ENCODE measurements at places on chromosomes 4 and X. TPM values are rescaled to one million over a fixed set of nuclear protein-coding genes. Genes with fewer than 3 reads are reported as not detected.

DNA sequence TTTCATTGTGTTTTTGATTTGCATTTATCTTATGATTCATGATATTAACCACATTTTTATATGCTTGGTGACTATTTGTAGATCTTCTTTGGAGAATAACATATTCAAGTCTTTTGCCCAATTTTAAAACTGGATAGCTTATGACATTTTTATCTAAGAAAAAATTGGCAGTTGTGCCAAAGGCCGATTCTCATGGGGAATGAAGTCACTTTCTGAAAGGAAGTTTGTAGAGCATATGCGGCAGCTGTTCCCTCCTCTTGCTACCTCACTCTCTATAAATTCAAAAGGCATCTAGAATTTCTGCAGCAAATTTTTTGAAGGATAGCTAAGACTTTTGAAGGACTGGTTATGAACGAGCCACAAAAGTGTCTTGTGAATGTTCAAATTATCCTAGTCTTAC lies 2353.5 kb downstream of the ARAP2 start:
- no peak for DNase-seq

- peak; percentile 27 for DNase-seq
Observed at GRCh38 chr4:187782286-187782824, 213.2 kb upstream of the ZFP42 start.

- no peak for DNase-seq
Observed at GRCh38 chr4:14182148-14182547, 554.6 kb upstream of the BOD1L1 start.

TIMP1 gene
- total RNA-seq = 241 TPM

GRCh38 chr4:26233350-26233749 lies 87.5 kb upstream of the RBPJ start:
- DNase-seq = no peak

CFI gene
- 5.8 TPM for total RNA-seq

CTBP1 gene
- 334 TPM for total RNA-seq

- no peak for DNase-seq
Observed at GRCh38 chrX:63466690-63467089, 115.6 kb upstream of the SPIN4 start.

DNA sequence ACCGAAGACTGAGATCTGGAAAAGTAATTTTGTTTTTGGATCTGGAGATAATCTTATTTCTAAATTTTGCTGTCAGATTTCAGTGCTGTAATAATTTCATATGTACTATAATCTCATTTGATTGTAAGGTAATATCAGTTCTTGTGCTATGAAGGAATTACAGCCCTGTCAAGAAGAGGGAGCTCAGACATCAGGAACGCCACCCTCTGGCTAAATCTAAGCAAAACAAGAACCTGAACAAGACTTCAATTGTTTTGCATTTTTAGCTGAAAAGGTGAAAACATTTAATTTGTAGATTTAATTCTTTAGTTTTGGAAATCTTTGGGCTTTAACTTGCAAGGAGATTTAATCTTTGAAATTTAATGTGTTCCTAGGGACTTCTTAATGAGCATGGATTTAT lies 525.4 kb upstream of the HS3ST1 start:
- peak; percentile 4 for DNase-seq

- DNase-seq = no peak
Observed at GRCh38 chr4:111031596-111031995, 408.7 kb upstream of the PITX2 start.

LRAT gene
- total RNA-seq = 0.43 TPM

DNA sequence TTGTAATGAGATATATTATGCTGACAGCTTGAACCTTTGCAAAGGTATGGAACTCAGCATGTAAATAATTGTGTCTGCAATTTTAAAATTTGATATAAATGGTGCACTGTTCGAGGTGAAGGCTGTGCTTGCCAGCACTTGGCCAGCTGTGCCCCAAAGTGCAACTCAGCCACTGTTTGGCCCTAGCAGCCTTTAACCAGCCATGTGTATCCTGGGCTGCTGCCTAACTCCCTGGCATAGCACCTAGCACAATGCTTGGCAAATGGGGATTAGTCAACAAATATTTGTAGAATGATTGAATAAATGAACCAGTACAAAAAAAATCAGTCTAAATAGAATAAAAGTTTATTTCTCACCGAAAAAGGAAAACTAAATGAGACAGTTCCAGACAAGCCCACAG lies 83.8 kb upstream of the ZIC3 start:
- no peak for DNase-seq

- no peak for DNase-seq
Observed at GRCh38 chr4:110088670-110089069, 109.7 kb downstream of the ELOVL6 start.

HADH gene
- 22.4 TPM for total RNA-seq

LRIT3 gene
- under 0.01 TPM for total RNA-seq

GRCh38 chrX:153669174-153669890 lies 4.3 kb downstream of the PNCK start:
- DNase-seq = no peak

KIT gene
- total RNA-seq = 0.22 TPM

TCEAL7 gene
- total RNA-seq = 16.0 TPM

USP11 gene
- total RNA-seq = 24.7 TPM

COL4A6 gene
- total RNA-seq = 2.0 TPM

DNA sequence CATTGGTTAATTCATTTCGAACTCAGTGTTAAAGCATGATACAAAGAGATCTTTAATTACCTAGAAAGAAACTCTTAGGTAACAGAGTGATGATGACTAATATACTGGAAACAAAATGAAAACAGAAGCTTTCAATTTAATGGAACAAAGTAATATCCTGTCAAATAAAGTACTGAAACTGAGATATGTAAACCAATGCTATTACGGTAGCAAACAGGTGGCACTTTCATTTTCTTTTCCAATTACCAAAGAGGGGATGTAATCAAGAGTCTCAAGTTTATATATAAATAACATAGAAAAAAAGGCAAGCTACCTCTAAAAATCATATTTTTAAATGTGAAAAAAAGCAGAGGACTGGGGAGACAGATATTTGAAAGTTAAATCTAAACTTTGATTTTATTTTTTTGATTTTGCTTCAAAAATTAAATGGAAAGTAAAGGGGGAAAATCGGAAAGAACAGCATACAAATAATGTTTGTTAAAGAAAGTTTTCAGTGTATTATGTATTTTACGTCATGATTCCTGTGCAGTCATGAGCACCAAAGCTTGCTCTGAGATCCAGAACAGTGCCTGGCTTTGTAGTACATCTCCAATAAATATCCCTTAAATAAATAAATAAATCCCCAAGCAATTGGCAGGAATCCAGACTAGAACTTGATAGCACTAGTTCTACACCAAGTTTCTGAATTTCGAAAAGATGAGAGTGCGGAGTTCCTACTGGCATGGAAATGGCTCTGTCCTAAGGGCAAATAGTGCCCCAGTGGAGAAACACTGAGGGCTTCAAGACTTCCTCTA lies 25.0 kb upstream of the RAPGEF2 start:
- DNase-seq = no peak

MAGEA2 gene
- total RNA-seq = not detected

- no peak for DNase-seq
Observed at GRCh38 chrX:24248042-24248441, 65.8 kb downstream of the SUPT20HL2 start.
